ENCODE measurements at places on chromosomes 13 and 19.

DNA sequence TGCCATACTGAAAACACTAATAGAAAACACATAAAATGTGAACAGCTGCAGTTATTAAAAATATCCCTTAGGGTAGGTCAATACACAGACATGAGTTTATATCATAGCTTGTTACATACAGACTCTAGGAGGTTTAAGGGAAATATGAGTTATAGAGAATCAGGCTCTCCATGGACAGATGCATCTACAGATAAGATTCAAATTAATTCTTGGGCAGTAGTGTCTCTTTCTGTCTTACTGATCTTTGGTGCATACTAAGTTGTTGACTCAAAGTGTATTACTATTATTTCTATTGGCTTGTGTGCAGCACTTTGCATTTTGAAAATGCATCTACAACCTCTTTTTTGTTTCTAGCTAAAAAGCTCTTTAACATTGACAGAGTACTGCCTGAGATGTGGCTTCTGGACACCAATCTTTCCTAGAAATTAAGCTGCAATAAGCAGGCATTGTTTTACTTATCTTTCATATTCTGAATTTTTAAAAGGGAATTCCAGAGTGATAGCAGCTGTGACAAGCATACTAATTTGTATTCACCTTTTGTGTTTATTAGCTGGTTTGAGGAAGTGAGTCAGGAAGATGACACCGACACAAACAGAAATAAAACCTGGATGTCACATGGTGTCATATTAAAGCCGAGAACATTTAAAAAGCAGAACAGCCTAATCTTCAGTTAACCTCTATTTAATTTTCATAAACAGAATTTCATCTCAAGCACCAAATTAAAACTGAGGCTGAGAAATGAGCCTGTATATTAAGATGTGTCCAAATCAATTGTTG lies 399.0 kb downstream of the PCDH9 start:
- H3K4me3 ChIP-seq: no peak overlapping the region
- H3K27ac ChIP-seq: no peak overlapping the region
- H3K27me3 ChIP-seq: no peaks in the 10 kb centered on the region

- H3K4me1 ChIP-seq: peaks cover 10% of the 10 kb centered on the region
- no peak for DNase-seq
- no peak overlapping the region for H3K27ac ChIP-seq
- H3K36me3 ChIP-seq: no peaks in the 10 kb centered on the region
- H3K27me3 ChIP-seq: peaks cover 2% of the 10 kb centered on the region
- no peak overlapping the region for H3K4me3 ChIP-seq
Measured at GRCh38 chr13:77360032-77360685, 33.3 kb upstream of the MYCBP2 start.

DNA sequence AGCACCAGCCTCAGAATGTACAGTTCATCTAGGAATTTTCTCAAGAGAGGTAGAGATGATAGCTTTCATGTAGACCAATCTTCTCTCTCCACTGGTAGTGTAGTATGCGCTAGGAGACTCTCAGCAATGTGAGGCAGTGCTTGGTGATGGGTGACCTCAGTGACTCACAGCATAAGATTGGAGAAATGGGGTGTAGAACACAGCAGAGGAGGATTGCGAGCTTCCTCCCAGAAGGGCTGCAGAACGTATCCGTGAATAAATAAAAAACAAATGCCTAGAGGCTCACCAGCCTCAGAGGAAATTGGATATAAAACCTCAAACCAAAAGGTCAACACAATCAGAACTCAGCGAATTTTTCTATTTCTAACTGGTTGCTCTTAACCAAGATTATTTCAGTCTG lies 182.9 kb upstream of the RXFP2 start:
- H3K27me3 ChIP-seq: no peaks in the 10 kb centered on the region
- H3K4me3 ChIP-seq: no peak overlapping the region
- DNase-seq: no peak
- no peak overlapping the region for H3K27ac ChIP-seq

DNA sequence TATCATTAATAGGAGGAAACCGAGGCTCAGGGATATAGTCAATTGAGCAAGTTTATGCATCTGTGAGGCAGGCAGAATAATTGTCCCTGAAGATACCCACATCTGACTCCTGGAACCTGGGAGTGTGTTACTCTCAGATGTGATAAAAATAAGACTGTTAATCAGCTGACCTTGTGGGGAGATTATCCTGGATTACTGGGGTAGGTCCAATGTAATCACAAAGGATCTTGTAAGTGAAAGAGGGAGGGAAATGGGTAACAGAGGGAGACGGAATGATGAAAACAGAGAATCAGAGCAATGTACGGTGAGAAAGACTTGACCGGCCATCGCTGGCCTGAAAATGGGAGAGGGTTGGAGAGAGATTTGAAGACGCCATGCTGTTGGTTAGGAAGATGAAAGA lies 3.2 kb upstream of the EDDM13 start:
- H3K27ac ChIP-seq: no peak overlapping the region
- H3K4me3 ChIP-seq: no peak overlapping the region
- no peak for DNase-seq
- no peaks in the 10 kb centered on the region for H3K27me3 ChIP-seq
